ENCODE measurements at places on chromosomes 3 and 15. TPM values are rescaled to one million over a fixed set of nuclear protein-coding genes. Genes with fewer than 3 reads are reported as not detected.

DNA sequence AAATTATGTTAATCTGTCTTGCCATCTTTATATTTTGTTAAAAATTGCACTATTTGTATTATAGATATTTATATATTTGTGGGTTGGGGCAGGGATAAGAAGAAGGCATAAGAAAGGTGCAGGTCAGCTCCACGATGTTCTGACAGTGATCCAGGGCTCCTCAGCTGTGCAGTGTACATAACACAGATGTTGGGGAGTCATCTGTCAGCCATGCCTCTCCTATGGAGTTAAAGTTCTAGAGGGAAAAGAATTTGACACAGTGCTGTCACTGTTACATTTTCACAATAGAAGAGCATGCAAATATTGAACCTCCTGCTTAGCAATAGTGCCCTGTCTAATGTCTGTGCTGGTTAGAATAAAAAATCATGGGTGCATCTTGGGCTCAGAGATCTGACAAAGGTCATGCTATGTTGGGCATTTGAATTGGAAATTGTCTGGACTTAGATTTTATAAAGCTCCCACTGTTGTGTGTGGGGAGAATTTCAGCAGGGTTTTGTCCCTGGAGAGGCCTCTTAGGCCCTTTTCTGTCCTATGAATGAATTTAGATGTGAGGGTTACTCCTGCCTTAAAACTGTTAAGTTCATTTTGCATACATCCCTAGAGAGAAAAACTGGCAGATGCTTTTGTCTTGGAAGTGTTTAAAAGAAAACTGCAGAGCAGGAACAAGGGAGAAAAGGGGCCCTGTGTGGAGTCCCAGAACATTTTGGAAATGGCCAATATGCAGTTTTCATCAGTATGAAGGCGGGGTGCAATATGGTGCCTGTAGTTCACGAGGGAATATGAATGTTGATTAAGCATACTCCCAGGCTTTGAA, 20.4 kb downstream of the CDIN1 start:
- no peak for DNase-seq
- no peaks in the 10 kb centered on the region for H3K4me1 ChIP-seq
- H3K36me3 ChIP-seq, result no peaks in the 10 kb centered on the region
- no peaks in the 10 kb centered on the region for H3K27me3 ChIP-seq

EHHADH gene
- total RNA-seq, result 3.4 TPM

RABL3 gene
- total RNA-seq, result 19.7 TPM

LSAMP gene
- under 0.01 TPM for total RNA-seq

P2RY12 gene
- not detected for total RNA-seq

- no peaks in the 10 kb centered on the region for H3K4me1 ChIP-seq
- no peak overlapping the region for H3K4me3 ChIP-seq
- no peak overlapping the region for H3K27ac ChIP-seq
- no peaks in the 10 kb centered on the region for H3K27me3 ChIP-seq
- DNase-seq, result no peak
These were observed 3.1 kb downstream of the ATP10A start for GRCh38 chr15:25859838-25860645.

- H3K4me1 ChIP-seq, result peaks cover 27% of the 10 kb centered on the region
- H3K4me3 ChIP-seq, result no peak overlapping the region
- H3K27me3 ChIP-seq, result no peaks in the 10 kb centered on the region
- H3K36me3 ChIP-seq, result peaks cover 62% of the 10 kb centered on the region
These were observed 116.7 kb upstream of the CGNL1 start for GRCh38 chr15:57259568-57260040.

DNA sequence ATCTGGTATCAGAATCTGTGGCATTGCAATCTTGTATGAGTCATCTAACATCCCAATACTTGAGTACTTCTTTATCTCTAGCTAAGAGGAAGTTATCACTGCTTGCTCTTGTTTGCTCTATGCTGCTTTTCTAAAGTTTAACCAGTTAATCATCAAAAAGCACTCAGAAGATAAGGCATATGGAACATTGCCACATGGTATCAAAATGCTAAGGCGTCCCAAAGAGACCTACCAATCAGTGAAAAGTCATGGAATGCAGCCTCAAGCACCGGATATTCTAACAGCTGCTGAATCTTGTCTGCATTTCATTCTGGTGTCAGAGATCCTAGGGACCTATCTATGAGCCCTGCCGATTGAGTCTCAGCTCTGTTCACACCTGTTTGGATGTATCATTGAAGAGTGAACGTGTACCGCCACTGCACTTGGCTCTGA, 192.8 kb downstream of the ARPP21 start:
- H3K27me3 ChIP-seq, result no peaks in the 10 kb centered on the region
- peak; percentile 78 for DNase-seq
- H3K4me1 ChIP-seq, result peaks cover 16% of the 10 kb centered on the region
- H3K27ac ChIP-seq, result peak overlapping the region; percentile 61

ACAP2 gene
- 29.9 TPM for total RNA-seq

PAQR9 gene
- total RNA-seq, result 0.16 TPM

WDR49 gene
- not detected for total RNA-seq

AADACL2 gene
- not detected for total RNA-seq

DNA sequence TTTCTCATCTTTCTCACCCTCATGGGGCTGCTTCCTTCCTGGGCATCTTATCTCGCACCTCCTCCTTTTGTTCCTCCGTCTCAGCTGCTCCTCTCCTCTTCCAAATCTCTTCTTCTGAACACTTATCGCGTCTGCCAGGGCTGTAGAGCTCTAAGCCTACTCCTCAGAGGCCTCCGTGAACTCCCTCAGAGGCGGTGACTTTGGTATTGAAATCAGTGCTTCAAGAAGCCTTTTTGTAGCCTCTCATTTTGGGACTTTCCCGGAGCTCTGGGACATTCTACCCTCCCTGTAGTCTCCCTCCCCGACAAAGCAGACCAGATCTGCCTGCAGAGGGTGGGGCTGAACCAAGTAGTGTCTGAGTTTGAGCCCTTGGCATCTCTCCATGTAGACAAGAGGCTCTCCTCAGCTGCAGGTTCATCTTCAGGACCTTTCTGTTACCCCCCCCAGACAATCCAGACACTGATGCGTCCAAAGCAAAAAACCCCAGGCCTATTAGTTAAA, 17.5 kb upstream of the CPNE9 start:
- H3K4me1 ChIP-seq, result no peaks in the 10 kb centered on the region
- no peaks in the 10 kb centered on the region for H3K27me3 ChIP-seq
- H3K27ac ChIP-seq, result no peak overlapping the region
- H3K4me3 ChIP-seq, result no peak overlapping the region

RPL22L1 gene
- total RNA-seq, result 52.8 TPM

DNA sequence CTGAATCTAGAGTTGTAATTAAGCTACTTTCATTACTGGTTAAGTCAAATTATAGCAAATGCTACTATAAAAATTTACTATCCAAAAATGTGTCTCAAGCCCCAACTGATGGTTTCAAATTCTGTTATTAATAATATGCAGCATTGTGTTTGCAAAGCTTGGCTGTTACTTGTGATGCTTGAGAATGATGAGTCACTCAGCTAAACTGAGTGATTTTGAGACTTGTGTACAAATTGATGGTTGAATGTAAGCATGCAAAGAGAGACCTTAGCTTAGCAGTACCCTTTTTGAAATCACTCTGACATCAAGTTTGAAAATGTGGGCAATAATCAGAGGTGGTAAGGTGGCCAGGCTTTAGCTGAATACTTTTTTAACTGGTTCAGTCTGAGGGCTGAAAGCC, 27.6 kb downstream of the OPA1 start:
- H3K27me3 ChIP-seq, result no peaks in the 10 kb centered on the region
- peaks cover 85% of the 10 kb centered on the region for H3K36me3 ChIP-seq
- H3K27ac ChIP-seq, result no peak overlapping the region
- no peaks in the 10 kb centered on the region for H3K4me1 ChIP-seq

- peaks cover 19% of the 10 kb centered on the region for H3K4me1 ChIP-seq
- H3K36me3 ChIP-seq, result no peaks in the 10 kb centered on the region
- no peak overlapping the region for H3K4me3 ChIP-seq
- no peak overlapping the region for H3K27ac ChIP-seq
These were observed 203.1 kb upstream of the WNT5A start for GRCh38 chr3:55690177-55690576.

DNA sequence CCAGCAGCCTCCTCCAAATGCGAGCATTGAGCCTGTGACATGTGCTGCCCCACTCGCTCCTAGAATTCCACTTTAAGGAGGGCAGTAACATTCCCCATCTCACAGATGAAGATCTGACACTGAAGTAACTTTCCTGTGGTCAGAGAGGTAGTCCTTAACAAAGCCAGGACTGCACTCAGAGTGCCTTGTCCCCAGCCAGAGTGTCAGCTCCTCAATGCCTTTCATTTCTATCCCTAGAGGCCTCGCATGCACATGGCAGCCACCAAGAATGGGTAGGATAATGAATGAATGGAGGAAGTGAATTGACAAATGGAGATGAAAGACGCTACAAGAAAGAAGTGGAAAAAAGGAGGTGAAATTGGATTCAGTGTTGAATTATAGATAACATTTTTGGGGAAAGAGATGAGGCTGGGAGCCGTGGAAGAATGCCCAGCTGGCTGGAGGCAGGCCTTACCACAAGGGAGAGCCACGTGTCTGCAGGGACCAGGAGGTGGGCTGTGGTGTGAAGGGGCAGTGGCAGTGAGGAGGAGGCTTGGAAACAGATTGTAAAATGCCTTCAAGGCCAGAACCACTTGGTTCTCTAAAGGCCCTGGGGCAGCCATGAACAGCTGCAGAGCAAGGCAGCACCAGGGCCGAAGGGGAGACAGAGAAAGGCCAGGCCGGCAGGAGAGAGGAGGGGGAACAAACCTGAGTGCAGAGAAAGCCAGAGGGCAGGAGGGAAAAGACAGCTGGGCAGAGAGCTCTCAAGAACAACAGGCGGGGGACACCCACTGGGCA, 10.4 kb downstream of the CFAP92 start:
- H3K4me3 ChIP-seq, result no peak overlapping the region
- H3K27ac ChIP-seq, result no peak overlapping the region
- H3K27me3 ChIP-seq, result no peaks in the 10 kb centered on the region

DNA sequence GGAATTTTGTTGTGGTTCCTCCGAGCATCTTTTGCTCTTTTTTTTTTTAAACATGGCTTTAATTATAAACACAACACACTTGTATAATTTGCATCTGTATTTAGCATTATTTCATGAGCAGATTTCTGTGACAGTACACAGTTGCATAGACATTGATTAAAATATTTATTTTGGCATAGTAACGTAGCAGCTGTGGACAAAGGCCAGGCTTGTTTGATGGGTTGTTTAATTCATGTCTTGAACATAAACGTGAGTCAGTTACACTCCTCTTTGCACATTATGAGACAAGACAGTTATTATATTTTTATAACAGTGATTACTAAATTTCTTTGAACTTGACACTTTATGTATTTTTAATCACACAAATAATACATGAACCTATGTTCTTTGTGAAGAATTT, 182.5 kb downstream of the CACNA2D3 start:
- no peak overlapping the region for H3K4me3 ChIP-seq
- DNase-seq, result no peak
- no peaks in the 10 kb centered on the region for H3K36me3 ChIP-seq
- H3K4me1 ChIP-seq, result no peaks in the 10 kb centered on the region
- no peaks in the 10 kb centered on the region for H3K27me3 ChIP-seq

DNA sequence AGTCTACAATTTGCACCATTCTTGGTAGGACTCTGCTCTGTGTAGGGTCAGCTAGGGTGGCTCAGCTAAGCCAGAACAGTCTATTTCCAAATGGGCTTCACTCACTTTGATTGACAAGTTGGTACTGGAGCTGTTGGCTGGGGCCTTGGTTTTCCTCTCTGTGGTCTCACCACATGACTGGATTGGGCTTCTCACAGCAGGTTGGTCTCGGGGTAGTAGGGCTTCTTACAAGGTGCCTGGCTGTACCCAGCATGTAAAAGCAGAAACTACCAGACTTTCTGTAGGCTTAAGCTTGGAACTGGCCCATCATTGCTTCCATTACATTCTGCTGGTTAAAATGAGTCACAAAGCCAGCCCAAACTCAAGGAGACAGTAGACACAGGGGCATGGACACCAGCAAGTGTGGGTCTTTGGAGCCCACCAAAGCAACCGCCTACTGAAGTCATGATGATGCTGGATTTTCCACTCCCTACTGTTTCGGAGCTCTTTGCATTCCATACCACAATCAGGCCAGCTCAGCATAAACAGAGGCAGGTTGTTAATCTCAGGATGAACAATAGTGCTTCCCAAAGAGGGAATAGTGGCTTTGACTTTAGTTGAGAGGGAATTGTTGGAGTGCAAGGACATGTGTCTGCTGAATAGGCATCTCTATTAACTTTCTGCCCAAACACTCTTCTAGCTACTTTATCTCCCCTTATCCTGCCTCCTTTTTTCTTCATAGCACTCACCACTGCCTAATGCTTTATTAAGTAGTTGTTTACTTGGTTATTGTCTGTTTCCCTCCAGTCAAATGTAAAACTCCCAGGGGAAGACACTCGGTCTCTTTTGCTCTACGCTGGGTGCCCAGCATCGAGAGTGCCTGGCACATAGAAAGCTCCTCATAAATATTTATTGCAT, 78.0 kb upstream of the RARB start:
- H3K36me3 ChIP-seq, result no peaks in the 10 kb centered on the region
- H3K27me3 ChIP-seq, result peaks cover 5% of the 10 kb centered on the region
- no peaks in the 10 kb centered on the region for H3K4me1 ChIP-seq

CP gene
- 0.08 TPM for total RNA-seq

GRCh38 chr3:185924375-185924774, 13.4 kb downstream of the TRA2B start:
- H3K4me1 ChIP-seq, result peaks cover 14% of the 10 kb centered on the region
- no peak overlapping the region for H3K4me3 ChIP-seq
- H3K27me3 ChIP-seq, result no peaks in the 10 kb centered on the region
- DNase-seq, result no peak
- H3K36me3 ChIP-seq, result peaks cover 100% of the 10 kb centered on the region

COL6A5 gene
- not detected for total RNA-seq

DNA sequence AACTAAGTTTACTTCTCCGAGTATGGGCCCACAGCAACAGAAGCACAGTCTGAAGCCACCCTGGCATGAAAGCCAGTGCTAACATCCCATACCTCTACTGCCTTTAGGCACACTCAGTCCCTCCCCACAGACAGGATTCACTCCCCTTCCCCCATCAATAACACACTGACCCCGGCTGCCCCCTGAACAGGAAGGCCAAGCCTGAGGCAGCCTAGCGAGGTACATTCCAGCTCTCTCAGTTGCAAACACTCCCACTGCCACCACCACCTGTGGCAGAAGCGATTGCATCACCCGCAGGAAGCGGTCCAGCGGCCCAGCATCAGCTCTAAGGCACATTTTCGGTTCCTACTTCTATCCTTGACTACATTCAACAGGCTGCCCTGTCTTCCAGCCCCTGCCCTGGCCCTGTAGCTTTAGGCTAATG, 7.0 kb upstream of the BMF start:
- H3K27me3 ChIP-seq, result no peaks in the 10 kb centered on the region
- 0 out of 2 replicates have a peak, but pooled peaks cover 6% of the 10 kb centered on the region for H3K4me1 ChIP-seq
- H3K4me3 ChIP-seq, result no peak overlapping the region
- no peaks in the 10 kb centered on the region for H3K36me3 ChIP-seq

GP5 gene
- total RNA-seq, result not detected

- H3K4me3 ChIP-seq, result no peak overlapping the region
- peaks cover 3% of the 10 kb centered on the region for H3K4me1 ChIP-seq
- H3K36me3 ChIP-seq, result no peaks in the 10 kb centered on the region
- no peaks in the 10 kb centered on the region for H3K27me3 ChIP-seq
- no peak overlapping the region for H3K27ac ChIP-seq
- DNase-seq, result no peak
These were observed 45.9 kb downstream of the CGNL1 start for GRCh38 chr15:57422113-57422754.

- no peak overlapping the region for H3K27ac ChIP-seq
- H3K36me3 ChIP-seq, result no peaks in the 10 kb centered on the region
- no peaks in the 10 kb centered on the region for H3K27me3 ChIP-seq
- peaks cover 11% of the 10 kb centered on the region for H3K4me1 ChIP-seq
These were observed 50.4 kb downstream of the COL6A5 start for GRCh38 chr3:130395916-130396315.

GRCh38 chr15:48221885-48222284, 15.8 kb downstream of the SLC12A1 start:
- no peaks in the 10 kb centered on the region for H3K36me3 ChIP-seq
- DNase-seq, result no peak
- no peak overlapping the region for H3K27ac ChIP-seq
- H3K4me1 ChIP-seq, result no peaks in the 10 kb centered on the region

IL5RA gene
- total RNA-seq, result not detected
